ENCODE measurements at places on chromosomes 5 and 9.

DNA sequence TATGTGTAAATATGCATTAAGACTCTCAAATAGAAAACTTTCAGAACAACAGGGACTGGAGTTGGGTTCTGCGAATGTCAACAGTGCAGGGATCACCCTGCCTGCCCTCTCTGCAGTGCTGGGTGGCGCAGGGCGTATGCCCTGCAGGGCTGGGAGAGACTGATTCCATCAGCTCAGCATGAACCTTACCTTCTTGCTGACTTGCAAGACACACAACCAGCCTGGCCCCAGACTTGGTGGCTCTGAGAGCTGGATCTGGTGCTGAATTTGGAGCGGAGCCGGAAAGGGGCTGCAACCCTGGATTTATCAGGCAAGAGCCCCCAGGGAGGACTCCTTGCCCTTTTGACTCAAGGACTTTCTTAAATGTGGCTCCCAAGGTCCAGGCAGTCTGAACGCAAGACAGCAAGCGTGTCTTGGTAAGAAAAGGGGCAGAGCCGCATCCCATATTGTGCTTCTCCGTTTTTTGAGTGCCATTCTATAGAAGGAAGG is 376.0 kb upstream of the IRX2 start:
- no peak for DNase-seq

- no peak for DNase-seq
Observed at GRCh38 chr5:84287951-84288350, 96.7 kb downstream of the EDIL3 start.

DNA sequence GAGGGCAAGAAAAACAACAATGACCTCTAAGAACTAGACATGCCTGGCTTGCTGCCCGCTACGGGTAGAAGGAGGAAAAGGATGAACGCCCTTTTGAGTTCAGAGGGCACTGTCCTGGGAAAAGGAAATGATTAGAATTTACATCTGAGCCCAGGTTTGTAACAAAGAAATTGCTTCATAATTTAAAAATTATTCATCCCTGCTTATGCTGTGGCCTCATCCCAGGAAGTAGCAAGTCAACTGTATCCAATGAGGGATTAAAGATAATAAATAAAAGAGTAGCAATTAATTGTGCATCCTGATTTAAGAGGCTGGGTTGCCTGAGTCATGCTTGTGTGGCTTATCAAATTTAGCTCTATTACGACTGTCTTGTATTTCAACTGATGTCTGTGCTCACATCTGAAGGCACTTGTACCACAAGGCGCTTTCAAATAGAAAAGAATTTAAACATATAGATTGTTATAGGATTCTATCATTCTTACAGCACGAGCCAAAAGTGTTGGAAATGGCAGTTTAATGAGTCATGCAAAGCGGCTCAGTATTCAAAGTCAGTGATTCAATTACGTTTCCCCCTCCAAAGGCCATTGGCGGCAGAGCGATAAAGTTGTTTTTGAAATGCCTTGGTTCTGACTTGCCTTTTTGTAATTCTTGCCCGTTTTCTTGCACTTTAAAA is 40.0 kb upstream of the DMRT1 start:
- no peak for DNase-seq

DNA sequence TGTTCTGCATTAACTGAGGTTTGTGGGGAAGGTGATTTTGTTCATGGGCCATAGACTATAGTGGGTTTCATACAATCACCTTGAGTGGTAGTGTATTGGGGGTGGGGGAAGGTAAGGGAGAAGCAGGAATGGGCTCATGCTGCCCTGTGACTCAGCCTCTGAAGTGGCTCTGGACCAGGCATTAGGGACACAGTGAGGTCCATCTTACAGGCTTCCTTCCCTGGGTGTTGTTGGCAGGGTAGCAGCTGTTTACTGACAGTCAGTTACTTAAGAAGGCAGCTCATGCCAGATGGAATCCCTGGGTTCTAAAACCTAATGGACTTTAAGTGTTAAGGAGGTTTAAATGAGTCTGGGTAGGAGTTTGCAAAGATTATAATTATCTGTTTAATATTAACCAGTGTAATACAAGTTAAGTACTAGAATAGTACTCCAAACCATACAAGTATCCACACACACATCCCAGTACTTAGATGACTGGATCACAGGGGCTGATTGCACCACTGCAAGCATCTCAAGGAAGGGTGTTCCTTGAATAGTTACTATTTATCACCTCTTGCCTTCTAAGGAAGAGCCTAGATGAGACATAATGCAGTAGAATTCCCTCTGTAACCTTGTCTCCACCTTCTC is 59.3 kb downstream of the CAST start:
- DNase-seq = no peak

GRCh38 chr5:145805819-145806218 is 29.3 kb downstream of the PRELID2 start:
- DNase-seq = no peak

DNA sequence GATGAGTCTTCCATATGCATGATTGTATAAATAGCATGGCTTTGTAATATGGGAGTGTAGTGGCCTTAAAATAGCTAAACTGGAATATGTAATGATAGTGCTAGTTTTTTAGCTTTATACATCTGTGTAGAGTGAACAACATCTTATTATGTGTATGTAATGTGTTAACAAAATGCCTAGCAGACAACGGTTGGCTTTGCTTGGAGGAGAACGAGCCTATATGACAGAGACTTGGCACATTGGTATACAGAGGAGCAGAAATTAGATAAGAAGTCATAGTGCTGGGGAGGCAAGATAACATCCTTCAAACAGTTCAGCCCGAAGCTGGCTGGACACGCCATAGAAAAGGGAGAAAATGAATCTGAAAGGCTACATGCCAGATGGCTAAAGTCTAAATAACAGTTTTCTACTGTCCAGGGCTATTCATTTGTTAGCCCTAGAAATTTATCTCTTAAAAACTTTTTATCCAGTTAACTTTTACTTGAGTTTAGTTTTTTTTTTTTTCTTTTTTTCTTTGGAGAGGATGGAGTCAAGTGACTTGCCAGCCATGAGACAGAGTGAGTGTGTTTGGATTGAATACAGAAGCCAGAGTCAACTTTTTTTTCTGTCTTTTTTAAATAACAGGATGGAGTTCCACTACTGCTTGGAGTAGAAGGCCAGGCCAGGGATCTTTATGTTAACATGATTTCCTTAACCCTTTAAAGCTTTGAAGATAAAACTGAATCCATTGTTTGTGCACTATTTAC is 214.4 kb upstream of the ACTBL2 start:
- no peak for DNase-seq

GRCh38 chr5:65938256-65938655 is 11.9 kb downstream of the ERBIN start:
- DNase-seq = no peak

DNA sequence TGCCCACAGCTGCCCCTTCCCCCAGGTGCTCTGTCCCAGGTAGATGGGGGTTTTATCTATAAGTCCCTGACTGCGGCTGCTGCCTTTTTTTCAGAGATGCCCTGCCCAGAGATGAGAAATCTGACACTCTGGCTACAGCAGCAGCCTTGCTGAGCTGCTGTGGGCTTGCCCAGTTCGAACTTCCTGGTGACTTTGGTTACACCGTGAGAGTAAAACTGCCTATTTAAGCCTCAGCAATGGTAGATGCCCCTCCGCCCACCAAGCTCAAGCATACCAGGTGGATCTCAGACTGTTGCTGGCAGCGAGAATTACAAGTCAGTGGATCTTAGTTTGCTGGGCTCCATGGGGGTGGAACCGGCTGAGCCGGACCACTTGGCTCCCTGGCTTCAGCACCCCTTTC is 56.8 kb downstream of the MINAR2 start:
- DNase-seq = peak; percentile 22

DNA sequence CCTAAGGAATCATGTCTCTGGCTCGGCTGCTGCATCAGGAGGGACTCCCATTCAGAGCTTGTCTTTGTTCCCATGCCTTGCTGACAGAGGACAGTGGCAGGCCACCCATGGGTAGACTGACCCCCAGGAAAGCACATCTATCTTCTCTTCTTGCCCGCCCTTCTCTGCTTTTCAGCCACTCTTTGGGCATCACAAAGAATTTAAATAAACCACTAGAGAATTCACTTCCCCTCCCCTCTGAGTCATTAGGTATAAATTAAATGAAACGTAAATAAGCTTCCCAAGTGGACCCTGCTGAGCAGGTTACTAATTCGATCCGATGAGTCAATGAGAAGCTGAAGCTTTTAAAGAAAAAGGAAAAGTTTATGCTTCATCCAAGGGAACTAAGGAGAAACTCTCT is 97.0 kb downstream of the DRD1 start:
- DNase-seq = no peak

- no peak for DNase-seq
Observed at GRCh38 chr5:117681431-117682254, 1107.0 kb upstream of the SEMA6A start.

DNA sequence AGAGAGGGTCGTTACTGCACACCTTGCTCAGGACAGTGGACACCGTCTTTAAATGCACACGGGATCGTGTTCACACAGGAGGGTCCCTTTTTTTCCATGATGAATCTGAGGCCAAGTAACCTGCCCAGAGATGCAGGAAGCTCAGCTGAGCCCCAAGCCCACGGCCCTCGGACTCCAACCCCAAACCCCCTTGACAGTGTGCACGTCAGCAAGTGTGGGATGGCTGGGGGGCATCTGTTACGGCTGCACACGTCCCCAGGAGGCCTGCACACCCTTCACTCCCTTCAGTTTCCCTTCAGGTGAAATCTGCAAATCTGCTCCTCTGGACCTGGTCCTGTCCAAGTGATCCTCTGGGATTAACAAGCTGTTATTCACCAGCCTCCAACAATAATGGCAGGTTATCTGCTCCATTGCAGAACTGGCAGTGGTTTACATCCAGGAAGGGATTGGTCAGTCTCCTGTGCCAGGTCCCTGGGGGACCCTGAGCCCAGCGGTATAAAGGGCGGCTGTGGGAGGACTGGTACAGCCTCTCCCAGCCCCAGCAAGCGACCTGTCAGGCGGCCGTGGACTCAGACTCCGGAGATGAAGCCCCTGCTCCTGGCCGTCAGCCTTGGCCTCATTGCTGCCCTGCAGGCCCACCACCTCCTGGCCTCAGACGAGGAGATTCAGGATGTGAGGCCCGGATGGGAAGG is at the start of gene LCN1:
TSS of gene LCN1 (plus strand) at position 525 of the 692 bp plus-strand sequence. CDS start at position 583, 58 bp downstream.
- DNase-seq = no peak

GRCh38 chr9:28032268-28032590 is 458.9 kb upstream of the C9orf72 start:
- DNase-seq = no peak

GRCh38 chr9:123629531-123629930 is 273.5 kb downstream of the CRB2 start:
- no peak for DNase-seq

All from NCI-H510A (cell line).